ENCODE measurements at places on chromosomes 1 and 21. TPM values are rescaled to one million over a fixed set of nuclear protein-coding genes. Genes with fewer than 3 reads are reported as not detected.

The KCNE2 gene
- total RNA-seq = not detected

The CDCA8 gene
- 27.9 TPM for total RNA-seq

The DIRAS3 gene
- total RNA-seq = 3.0 TPM

The UBXN10 gene
- total RNA-seq = not detected

The TGFB2 gene
- 4.5 TPM for total RNA-seq

The IL22RA1 gene
- under 0.01 TPM for total RNA-seq

The ASPM gene
- 108 TPM for total RNA-seq

The GREM2 gene
- total RNA-seq = 1.00 TPM

The MAP3K21 gene
- 1.7 TPM for total RNA-seq

The HES2 gene
- under 0.01 TPM for total RNA-seq

The HMCN1 gene
- 30.5 TPM for total RNA-seq

The PLXNA2 gene
- 0.50 TPM for total RNA-seq

The ADCY10 gene
- total RNA-seq = under 0.01 TPM

The TMOD4 gene
- total RNA-seq = not detected

The TRIM17 gene
- 0.33 TPM for total RNA-seq

The STPG1 gene
- total RNA-seq = 7.0 TPM

The FCGR3A gene
- total RNA-seq = not detected

The AGPAT3 gene
- 77.8 TPM for total RNA-seq

The CYP4X1 gene
- total RNA-seq = not detected

The GNAT2 gene
- total RNA-seq = 0.33 TPM

The POU2F1 gene
- 5.3 TPM for total RNA-seq

The MTMR11 gene
- 4.9 TPM for total RNA-seq

The FCRL5 gene
- total RNA-seq = not detected

The IL10 gene
- total RNA-seq = not detected

The TMEM50A gene
- total RNA-seq = 102 TPM

The CD48 gene
- total RNA-seq = under 0.01 TPM

The PHGDH gene
- 209 TPM for total RNA-seq

The GPR37L1 gene
- not detected for total RNA-seq

The RIPPLY3 gene
- total RNA-seq = not detected

The ANKRD65 gene
- total RNA-seq = 0.87 TPM

The LCE7A gene
- total RNA-seq = not detected

The PLEKHO1 gene
- 66.5 TPM for total RNA-seq

The FAM229A gene
- 0.77 TPM for total RNA-seq

The DNAJC6 gene
- 0.44 TPM for total RNA-seq

The C8A gene
- total RNA-seq = not detected

Measured in uterine smooth muscle cell (primary cell).